NCI-H1048 (cell line): ENCODE measurements at places on chromosomes 13 and 19.

GRCh38 chr13:50915565-50915964 is 6.0 kb downstream of the RNASEH2B start:
- DNase-seq, result no peak

- DNase-seq, result no peak
Observed at GRCh38 chr13:87736849-87737385, 65.7 kb downstream of the SLITRK5 start.

GRCh38 chr19:15126131-15126910 is 19.1 kb downstream of the SYDE1 start:
- no peak for DNase-seq

- no peak for DNase-seq
Observed at GRCh38 chr19:10268071-10268470, 2.8 kb upstream of the ICAM1 start.

- no peak for DNase-seq
Observed at GRCh38 chr19:38765214-38765613, 8.1 kb downstream of the LGALS7 start.

- no peak for DNase-seq
Observed at GRCh38 chr19:46109876-46110275, 14.6 kb downstream of the IGFL3 start.

DNA sequence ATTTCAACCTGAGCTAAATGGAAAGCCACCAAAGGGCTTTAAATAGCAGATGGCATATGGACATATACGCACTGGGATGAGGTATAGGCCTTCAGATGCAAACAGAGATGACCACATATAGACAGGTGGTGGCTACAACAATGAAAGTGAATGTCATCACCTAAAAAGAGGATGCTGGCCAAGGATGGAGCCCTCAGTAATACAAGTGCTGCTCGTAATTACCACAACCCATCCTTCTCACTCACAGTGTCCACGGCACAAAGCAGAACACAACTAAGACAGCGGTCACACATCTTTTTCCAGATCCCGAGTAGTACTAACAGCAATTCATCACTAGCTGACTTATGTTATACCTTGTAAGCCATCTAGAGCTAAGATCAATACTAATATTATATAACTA is 18.2 kb upstream of the DOCK9 start:
- no peak for DNase-seq

DNA sequence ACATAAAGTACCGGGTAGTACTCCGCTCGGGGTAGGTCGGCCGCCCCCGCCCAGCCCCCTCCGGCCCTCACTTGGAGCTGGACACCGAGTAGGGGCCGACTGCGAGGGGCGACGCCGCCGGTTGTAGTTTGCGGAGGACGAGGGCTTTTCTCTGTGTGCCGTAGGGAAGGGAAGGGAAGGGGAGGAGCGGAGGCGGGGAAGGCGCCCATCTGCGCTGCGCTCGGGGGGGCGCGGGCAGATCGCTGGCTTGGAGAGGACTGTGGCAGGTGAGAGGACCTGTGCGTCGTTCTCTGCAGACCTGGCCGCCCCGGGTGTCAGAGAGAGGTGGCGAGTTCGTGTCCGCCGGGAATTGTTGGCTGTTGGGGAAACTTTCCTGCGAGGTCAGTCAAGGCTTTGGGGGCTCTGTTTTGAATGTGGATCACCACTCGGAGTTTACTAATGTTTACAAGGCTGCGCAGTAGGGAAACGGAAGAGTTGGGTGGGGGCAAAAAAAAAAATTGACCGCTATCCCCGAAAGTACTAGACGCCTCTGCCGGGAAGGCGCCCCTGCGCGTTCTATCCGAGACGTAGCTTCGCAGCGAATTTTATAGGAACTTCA is 1.4 kb downstream of the ING1 start:
- DNase-seq, result no peak

DNA sequence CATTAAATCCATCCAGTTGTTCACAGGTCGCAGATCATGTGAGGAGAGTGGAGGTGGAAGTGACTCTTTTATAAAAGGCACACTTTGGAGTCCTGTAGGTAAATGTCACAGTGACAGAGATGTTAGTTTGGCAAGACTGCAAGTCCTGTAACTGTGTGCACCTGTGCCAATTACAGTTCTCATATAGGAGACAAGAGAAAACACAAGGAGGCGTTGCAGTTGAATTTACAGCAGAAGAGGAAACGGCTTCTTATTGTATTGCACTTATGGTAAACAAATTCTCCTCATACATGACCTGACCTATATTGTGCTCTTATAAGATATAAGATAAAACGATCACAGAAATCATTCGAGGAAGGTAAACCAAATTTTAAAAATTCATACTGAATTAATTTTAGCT is 732.8 kb upstream of the SLC10A2 start:
- DNase-seq, result no peak

DNA sequence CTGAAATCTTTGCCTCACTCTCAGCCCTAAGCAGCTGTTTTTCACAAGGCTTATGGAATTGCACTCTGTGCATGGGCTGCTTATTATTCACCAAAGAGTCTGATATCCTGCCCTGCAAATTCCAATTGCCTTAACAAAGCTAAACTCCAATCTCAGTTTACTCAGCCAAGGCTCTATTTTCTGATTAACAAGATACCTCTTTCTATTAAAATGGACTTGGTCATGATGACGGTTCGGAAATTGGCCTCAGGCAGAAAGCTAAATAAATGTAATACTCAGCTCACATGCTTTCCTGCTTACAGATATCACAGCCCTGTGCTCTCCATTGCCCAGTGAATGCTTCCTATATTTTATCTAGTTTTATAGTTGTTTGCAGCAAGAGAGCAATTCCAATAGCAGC is 1270.8 kb downstream of the PCDH9 start:
- no peak for DNase-seq

DNA sequence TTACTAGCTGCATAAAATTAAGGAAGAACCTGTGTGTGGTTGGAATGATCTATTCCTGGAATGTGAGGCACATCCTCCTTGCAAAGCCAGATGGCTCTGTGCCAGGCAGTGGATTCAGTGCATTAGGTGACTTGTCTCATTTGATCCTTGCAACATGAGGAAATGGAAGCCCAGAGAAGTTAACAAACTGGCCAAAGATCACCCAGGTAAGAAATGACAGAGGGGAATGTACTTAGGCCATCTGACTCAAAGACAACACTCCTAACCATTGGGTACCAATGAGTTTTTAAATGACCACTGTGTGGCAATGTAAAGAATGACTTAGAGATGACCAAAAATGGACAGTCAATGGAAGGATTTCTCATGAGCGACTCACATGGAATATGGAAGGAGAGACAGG is 114.2 kb upstream of the RXFP2 start:
- DNase-seq, result no peak

- DNase-seq, result no peak
Observed at GRCh38 chr19:7989071-7989575, 16.3 kb downstream of the ELAVL1 start.

DNA sequence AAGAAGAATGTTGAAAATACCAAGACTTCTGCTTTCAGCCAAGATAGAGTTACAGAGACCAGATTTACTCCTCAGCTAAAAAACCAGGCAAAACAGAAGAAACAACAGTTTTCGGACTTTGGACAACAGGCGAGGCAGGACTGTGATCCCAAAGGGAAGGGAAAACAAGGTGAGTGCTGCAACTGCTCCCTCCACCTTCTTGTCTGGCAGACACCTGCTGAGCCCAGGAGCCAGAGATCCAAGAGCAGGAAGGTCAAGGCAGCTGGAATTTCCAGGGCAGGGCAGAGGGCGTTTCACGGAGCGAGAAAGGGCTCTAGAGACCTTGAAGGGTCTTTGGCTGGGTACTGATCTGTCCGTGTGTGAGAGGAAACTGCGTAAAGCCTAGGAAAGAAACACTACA is 32.9 kb upstream of the SLC7A9 start:
- DNase-seq, result no peak

- DNase-seq, result no peak
Observed at GRCh38 chr19:9721861-9722260, 46.7 kb downstream of the ZNF846 start.

DNA sequence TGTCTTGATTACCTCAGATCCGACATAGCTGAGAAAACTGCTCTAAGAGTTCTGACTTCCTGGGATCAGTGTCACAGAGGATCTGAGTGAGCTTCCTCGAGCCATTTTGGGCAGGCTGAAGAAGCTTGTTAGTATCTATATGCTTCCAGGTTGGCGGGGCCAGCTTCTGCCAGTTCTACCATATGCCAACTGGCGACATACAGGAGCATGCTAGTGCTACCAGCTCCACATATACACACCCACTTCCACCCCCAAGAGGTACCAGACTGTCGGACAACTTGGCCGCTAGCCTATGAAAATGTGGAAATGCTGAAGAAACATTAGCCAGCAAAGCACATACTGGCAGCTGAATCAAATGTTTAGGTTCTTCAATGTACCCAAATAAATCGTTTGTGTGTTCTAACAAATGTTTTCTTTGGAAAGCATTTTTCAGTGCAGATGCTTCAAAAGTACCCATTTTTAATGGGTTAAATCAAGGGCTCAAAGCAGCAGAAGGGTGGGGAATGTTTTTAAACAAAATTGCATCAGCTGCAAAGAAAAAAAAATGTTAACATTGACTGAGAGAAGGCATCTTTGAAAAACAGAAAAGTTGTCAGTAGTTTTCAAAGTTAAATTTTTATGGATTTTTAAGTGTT is 163.7 kb downstream of the KLF12 start:
- no peak for DNase-seq

DNA sequence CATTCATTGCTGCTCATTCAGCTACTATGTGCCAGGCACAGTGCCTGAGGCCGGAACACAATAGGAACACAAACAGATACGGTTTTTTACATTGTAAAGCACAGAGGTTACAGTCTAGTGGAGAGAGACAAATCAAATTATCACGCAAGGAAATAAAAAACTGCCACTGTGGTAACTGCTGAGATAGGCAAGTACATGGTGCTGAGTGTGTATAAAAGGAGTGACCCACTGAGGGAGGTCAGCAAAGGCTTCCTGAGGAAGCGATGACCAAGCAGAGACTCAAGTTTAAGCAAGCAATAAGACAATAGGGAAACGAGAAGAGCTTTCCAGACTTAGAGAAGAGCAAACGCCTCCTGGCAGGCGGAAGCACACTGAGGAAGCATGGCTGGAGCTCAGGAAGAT is 56.4 kb downstream of the NUFIP1 start:
- no peak for DNase-seq

- DNase-seq, result peak; percentile 67
Observed at GRCh38 chr19:43804432-43804831, 2.2 kb upstream of the LYPD5 start.

DNA sequence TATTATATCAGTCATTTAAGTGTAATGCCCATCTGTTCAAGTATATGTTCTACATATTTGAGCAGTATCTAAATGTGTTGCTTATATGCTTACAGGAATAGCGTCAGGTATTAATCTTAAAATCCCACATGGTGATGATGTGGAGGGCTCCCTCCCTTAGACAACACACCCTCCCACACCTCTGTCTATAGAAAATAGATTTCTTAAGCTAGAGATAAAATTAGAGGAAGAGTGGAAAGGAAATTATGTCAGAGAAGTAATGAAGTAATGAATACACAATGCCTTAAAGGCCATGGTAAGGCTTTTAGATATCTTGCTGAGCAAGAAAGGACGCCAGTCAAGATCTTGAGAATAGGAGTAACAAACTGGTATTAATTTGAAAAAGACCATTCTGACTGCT is 12.4 kb downstream of the ZDHHC20 start:
- DNase-seq, result no peak

- no peak for DNase-seq
Observed at GRCh38 chr13:85241060-85241459, 558.2 kb downstream of the SLITRK6 start.

- no peak for DNase-seq
Observed at GRCh38 chr19:12255372-12255771, 39.3 kb downstream of the ZNF44 start.
